Activated CD8-positive, alpha-beta memory T cell treated with anti-CD3 and anti-CD28 coated beads, Interleukin-2, amount 50 U/mL, for 4 hours (primary cell): ENCODE measurements at places on chromosomes 12 and 14.

GRCh38 chr12:56629459-56630179 lies 507 bp downstream of the BAZ2A start:
- peak; percentile 59 for DNase-seq

DNA sequence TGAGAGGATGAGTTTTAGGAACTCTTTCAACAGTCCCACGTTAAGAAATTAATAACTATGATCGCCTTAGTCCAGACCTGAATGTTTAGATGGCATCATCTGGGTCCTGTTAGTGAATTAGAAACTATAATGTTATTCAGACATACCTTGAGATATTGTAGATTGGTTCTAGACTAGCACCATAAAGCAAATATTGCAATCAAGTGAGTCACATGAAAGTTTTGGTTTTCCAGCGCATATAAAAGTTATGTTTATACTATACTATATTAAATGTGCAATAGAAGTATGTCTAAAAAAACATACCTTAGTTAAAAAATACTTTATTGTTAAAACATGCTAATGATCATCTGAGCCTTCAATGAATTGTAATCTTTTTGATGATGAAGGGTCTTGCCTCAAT lies 106.6 kb upstream of the ATP2B1 start:
- no peak for DNase-seq

GRCh38 chr12:62793256-62794217 lies 141.4 kb downstream of the PPM1H start:
- DNase-seq: peak; percentile 75

- DNase-seq: no peak
Observed at GRCh38 chr12:53195516-53196420, 11.3 kb downstream of the ITGB7 start.

DNA sequence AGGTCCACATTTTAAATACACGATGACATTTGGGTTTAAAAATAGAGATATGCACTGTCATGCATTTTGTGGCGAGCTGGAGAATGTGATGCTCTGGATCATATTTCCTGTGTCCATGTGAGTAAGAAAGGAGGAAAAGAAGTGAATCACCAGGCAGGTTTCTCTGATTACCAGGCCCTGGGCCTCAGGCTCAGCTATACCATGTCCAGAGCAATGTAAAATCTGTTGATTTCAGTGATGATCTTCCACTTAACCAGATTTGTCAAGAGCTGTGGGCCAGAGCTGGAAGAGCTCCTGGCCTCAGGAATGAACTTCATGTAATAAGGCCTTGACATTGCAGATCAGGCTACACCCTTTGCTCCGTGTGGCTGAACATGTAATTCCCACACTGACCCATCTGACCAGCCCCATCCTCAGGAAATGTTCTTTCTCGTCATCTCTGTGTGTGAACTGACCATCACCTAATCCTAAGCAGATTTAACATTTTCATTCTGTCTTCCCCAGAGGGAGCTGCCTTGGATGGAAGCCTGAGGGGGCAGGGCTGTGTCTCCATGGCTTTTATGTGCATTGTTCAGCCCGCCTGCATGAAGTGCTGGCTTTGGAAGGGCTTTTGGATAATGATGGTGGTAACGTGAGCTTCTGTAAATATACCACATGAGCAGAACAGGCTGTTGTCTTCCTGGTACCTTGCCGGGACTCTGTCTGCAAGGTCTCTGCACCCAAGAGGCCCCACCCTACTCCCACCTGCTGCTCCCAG lies 54.5 kb downstream of the CRACR2A start:
- DNase-seq: no peak

DNA sequence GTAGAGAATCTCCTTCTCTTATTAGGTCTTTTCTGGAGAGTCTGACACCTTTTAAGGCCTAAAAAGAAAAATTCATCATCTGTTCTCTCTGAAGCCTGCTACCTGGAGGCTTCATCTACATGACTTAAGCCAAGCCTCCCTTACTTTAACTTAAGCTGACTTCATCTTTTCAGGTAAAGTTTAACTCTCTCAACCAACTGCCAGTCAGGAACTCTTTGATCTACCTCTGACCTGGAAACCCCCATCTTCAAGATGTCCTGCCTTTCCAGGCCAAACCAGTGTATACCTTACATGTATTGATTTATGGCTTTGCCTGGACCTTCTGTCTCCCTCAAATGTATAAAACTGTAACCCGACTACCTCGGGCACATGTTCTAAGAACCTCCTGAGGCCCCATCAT lies 17.5 kb downstream of the GSTZ1 start:
- DNase-seq: no peak

DNA sequence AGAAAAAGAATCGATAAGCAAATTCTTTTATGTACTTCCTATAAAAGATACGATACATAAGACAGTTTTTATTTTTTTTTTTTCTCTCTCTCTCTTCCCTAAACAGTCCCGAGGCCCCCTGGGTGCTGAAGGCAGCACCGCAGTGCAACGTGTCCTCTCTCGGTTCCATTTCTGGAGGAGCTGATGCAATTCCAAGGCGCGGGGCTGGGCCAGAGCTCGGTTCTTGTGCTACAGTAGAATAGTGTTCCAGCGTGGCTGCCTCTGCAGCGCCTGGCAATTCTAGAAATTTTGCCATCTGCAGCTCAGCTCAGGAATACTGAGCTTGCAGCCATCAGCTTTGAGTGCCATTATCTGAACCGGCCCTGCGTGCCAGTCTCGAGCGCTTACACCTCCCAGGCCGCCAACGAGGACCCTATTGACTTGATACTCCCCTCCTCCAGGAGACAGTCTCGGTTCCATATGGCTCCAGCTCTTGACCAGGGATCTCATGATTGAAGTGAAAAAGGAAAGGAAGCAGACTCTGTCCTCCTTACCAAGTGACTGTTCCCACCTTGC lies 630 bp downstream of the ALDH1L2 start:
- no peak for DNase-seq

GRCh38 chr14:34874386-34875030 lies 652 bp downstream of the BAZ1A start:
- DNase-seq: peak; percentile 56

GRCh38 chr12:44397631-44398030 lies 478.5 kb downstream of the NELL2 start:
- no peak for DNase-seq

- DNase-seq: no peak
Observed at GRCh38 chr12:68240079-68240478, 13.3 kb downstream of the IL22 start.

DNA sequence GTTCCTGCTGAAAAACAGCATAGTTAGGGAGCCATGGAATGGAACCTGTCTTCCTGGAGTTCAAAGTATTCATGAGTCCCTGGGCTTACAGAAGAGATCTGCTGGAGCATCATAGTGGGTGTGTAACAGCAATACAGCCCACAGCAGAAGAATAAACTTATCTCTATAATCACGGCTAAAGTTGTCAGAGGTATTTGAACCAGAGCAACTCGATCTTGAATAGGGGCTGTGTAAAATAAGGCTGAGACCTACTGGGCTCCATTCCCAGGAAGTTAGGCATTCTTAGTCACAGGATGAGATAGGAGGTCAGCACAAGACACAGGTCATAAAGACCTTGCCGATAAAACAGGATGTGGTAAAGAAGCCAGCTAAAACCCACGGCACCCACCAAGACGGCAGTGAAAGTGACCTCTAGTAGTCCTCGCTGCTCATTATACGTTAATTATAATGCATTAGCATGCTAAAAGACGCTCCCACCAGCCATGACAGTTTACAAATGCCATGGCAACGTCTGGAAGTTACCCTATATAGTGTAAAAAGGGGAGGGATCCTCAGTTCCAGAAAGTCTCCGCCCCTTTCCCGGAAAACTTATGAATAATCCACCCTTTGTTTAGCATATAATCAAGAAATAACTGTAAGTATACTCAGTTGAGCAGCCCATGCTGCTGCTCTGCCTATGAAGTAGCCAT lies 223.4 kb downstream of the PCNX1 start:
- DNase-seq: no peak

- no peak for DNase-seq
Observed at GRCh38 chr12:65673732-65674131, 150.6 kb upstream of the HMGA2 start.

GRCh38 chr14:56474419-56475022 lies 105.1 kb upstream of the TMEM260 start:
- no peak for DNase-seq

DNA sequence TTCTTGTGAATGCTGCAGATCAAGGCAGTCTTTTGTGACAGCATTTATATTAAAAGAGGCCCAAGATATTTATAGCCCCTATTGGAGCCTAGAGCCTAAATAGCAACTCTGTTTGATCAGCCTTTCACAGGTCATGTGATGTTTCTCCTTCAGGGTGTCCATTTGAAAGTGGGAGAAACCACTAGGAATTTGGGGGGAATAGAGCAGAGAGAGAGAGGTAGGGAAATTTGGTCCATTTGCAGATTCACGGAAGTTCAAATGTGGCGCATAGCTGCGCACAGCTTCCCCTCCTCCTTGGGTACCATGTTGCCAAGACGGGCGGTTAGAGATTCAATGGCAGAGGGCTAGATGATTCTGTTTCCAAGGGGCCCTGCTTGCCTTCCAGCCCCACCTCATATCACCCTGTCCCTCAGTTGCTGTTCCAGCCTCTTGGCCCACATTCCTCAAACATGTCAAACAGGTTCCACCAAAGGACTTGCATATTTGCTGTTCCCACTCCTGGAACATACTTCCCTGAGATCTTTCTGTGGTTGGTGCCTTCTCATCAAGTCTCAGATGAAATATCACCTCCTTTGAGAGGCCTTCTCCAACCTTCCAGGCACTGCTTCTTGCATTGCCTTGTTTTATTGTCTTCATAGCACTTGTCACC lies 220.8 kb downstream of the CHST11 start:
- no peak for DNase-seq

DNA sequence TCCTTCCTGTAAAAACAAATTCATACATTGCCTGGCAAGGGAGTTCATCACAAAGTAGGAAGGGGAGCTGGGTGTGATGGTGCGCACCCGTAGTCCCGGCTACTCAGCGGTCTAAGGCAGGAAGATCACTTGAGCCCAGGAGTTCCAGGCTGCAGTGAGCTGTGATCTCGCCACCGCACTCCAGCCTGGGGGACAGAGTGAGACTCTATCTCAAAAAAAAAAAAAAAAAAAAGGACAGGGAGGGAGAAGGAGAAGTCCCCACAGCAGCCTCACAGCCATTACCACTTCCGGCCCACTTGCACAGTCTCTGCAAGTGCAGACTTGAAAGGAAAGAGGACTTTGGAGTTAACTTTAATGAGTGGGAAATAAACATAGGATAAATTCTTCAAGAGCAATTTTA lies 121.0 kb downstream of the FBXL14 start:
- no peak for DNase-seq

GRCh38 chr14:31027847-31028246 lies 1.7 kb upstream of the STRN3 start:
- no peak for DNase-seq

GRCh38 chr14:96059519-96060135 lies 20.5 kb downstream of the C14orf132 start:
- no peak for DNase-seq

DNA sequence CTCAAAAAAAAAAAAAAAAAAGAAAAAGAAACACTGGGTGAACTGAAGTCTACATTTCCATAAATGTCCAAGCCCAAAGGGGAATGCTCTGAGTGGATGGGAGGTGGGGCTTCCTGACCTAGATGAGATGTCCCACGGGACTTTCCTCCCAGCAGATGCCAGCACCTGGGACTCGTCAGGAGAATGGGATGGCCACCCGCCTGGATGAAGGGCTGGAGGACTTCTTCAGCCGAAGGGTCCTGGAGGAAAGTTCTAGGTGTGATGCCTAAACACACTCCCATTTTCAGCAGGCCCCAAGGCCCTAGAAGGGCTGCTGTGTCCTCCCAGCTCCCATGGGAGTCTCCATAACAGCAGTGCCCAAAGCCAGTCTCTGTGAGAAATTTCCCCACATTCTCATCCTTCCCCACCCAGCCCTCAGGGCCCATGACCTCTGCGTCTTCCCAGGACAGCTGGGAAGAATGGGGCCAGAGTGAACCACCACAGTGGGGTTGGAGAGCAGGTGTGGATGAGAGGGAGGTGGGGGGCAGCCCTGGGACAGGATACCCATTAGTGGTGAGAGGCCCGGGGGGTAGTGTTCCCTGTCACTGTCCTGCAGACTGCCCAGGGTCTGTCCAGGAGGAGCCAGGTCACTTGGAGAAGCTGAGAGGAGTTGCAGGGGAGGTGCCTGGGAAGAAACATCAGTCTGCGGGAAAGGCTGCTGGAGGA lies 7.1 kb upstream of the CPNE6 start:
- no peak for DNase-seq

GRCh38 chr12:29429999-29430715 lies 49.2 kb upstream of the ERGIC2 start:
- DNase-seq: no peak

GRCh38 chr12:55739025-55739378 lies 3.9 kb upstream of the GDF11 start:
- DNase-seq: no peak

DNA sequence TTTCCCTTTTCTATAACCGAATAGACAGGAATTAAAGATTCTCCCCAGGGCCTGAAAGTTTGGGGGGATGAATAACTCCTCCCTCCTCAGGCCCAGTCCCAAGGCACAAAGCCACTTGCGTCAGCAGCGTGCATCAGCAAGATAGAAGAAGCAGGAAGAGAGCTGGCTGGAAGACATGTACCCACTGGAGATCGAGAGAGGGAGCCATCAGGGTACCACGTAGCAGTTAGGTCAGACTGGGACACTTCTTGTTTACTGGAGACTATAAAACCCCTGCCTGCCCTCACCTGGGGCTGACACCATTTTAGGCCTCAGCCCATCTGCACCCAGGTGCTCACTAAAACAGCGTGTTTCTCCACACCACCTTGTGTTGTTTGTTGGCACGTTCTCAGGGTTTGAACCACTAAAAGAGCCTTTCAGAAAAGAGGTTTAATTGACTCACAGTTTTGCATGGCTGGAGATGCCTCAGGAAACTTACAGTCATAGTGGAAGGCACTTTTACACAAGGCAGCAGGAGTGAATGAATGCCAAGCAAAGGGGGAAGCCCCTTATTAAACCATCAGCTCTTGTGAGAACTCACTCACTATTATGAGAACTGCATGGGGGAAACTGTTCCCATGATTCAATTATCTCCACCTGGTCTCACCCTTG lies 93.2 kb downstream of the TMTC3 start:
- DNase-seq: no peak

DNA sequence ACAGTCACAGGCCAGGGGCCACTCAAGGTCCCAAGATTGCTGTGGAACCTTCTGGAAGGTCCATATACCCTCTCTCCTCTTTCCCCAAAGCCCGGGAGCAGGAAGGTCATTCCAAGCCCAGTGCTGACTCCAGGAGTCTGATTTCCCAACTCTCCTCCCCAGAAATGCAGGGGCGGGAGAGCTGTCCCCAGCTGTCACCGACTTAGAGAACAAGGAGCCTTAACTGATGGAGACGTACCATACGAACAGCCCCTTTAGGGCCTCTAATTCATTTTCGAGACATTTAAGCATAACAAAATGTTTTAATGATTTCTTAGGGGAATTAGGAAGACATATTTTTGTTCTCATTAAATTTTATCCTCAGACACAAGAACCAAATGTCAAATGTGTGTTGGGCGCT lies 99.2 kb downstream of the PHETA1 start:
- no peak for DNase-seq

GRCh38 chr14:74924061-74924460 lies 1.0 kb upstream of the RPS6KL1 start:
- no peak for DNase-seq

GRCh38 chr14:87030197-87030596 lies 962.8 kb downstream of the GALC start:
- no peak for DNase-seq

- no peak for DNase-seq
Observed at GRCh38 chr12:80636832-80637231, 70.6 kb upstream of the MYF6 start.

GRCh38 chr14:22255017-22255950 lies 333.7 kb downstream of the DAD1 start:
- DNase-seq: no peak
